ENCODE measurements at places on chromosomes 7 and 10.

DNA sequence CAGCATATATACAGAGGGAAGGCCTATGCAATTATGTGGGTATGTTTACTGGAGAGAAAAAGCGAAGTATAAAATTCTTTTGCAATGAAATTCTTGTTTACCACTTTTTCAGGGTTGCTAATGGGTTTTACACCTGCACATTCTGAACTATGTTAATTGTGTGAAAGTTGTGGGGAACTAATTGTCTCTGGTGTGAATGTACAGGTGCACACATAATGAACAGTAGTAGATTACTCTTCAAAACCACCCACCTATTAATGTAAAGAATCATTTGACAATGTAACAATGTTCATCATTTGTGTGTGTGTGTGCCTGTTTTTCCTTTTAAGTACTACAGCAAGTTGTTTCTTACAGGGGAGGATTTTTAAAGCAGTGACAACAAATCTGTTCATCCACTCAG lies 80.0 kb upstream of the FEZF1 start:
- no peak for DNase-seq

DNA sequence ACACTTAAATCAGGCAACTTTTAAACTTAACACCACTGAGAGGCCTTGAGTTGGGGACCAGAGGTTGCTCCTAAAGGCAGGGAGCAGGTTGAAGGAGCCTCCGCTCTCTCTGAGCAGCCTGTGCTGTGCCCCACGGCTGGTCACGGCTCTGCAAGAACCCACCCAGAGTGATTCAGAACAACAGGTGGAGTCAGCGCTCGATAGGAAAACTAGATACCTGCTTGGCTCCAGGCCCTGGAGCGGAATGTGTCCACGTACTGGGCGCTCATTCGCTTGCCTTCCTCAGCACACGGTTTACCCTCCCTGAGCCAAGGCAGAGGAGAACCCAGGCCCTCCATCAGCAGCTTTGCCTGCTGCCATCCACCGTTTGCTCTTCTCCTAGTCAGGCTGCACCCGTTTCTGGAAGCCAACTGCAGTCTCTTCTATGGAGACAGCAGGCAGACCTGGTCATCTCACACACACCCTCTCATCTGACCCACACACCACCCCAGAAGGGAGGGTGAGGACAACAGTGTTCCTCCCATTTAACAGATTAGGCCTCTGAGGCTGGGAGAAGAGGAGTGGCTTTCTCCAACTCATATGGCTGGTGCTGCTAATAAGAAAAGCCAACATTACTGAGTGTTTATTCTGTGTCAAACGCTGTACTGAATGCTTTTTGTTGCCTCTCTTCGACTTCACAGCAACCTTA lies 37.6 kb upstream of the PDCD4 start:
- no peak for DNase-seq

DNA sequence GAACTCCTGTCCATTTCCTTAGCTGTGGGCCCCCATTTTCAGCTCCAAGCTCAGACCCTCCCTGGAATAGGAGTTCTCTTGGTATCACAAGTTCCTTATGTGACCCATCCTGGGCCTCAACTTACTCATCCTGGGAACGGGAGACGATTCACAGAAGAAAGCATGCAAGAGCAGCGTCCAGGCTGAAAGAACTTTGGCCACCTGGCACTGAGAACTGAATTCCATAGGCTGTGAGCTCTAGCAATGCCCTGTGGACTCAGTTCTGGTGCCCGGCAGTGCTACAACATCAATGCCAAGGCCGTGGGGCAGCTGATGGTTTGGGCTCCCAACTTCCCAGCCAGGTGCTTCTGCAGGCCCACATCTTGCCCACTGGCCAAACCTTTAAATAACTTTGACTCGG lies 3.9 kb upstream of the CUEDC2 start:
- DNase-seq = no peak

DNA sequence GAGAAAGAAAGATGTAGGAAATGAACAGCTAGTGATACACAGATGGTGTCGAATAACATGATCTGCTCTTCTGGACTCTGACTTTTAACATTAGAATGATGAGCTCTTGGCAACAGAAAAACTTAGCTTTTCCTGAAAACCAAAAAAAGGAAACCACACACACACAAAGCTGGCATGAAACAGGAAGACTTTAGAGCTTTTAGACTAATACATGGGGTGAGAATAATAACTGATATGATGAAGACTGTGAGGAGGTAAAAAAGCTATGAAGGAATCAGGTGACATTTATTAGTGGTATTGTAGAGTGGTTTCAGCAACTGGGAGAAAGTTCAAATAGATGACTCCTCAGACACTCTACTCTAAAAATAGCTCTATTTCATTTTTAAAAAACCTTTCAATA lies 491.9 kb downstream of the PARD3 start:
- DNase-seq = no peak

DNA sequence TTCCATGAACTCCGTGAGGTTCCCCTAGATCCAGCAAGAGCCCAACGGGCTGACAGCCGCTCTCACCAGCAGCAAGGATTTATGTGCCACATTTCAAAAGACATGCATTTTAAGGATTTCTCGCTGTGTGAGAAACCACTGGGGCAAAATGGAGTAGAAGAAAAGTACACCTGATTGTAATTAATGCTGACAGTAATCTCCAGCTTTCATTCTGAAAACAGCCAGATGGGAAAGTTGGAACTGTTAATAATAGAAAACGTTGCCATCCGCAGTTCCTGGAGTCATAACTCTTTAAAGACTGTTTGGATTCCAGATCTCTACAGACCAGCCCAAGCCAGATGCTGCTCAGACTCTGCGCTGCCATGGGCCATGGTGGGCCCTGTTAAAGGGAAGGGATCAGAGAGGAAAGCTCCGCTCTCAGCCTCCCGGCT lies 216.9 kb upstream of the GLI3 start:
- DNase-seq = no peak

GRCh38 chr10:115992236-115992986 lies 280.6 kb downstream of the GFRA1 start:
- DNase-seq = no peak

GRCh38 chr7:136496551-136496950 lies 371.9 kb upstream of the CHRM2 start:
- no peak for DNase-seq

- no peak for DNase-seq
Measured at GRCh38 chr10:77949167-77949566, 22.6 kb upstream of the DLG5 start.

DNA sequence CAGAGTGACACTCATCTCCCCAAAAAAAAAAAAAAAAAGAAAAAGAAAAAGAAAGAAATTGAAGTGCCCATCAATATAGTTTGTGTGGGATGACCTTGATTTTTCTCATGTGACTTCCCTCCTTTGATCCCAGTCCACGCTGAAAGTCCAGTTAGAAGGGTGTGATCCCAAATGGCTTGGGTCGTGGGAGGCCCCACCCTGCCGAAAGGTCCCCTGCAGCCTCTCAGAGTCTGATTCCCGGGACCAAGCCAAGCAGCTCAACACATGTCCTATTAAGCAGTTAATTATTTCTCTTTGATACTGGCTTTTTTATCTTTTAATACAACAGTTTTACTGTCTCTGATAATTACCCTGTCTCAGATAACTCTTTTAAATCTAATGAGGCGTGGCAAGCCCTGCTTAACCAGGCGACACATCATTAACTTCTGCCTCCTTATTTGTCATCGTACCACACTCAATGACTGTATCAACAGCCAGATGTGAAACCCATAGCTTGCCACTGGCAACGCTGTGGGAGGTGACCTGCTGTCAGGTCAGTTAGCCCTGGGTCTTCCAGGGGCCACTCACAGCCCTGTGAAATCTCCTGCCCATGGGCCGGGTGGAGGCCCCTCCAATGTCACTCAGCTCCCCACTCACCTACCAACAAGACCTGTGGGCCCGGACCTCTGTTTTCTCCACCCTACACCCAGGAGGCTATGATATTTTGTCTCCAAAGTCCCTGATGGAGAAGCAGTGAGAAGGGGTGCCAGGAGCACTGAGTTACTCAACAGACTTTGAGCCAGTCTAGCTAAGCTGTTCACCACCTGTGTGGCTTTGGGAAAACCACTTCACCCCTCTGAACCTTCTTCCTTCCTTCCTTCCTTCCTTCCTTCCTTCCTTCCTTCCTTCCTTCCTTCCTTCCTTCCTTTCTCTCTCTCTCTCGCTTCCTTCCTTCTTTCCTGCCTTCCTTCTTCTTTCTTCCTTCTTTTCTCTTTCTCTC lies 110.0 kb upstream of the SFMBT2 start:
- peak; percentile 54 for DNase-seq

DNA sequence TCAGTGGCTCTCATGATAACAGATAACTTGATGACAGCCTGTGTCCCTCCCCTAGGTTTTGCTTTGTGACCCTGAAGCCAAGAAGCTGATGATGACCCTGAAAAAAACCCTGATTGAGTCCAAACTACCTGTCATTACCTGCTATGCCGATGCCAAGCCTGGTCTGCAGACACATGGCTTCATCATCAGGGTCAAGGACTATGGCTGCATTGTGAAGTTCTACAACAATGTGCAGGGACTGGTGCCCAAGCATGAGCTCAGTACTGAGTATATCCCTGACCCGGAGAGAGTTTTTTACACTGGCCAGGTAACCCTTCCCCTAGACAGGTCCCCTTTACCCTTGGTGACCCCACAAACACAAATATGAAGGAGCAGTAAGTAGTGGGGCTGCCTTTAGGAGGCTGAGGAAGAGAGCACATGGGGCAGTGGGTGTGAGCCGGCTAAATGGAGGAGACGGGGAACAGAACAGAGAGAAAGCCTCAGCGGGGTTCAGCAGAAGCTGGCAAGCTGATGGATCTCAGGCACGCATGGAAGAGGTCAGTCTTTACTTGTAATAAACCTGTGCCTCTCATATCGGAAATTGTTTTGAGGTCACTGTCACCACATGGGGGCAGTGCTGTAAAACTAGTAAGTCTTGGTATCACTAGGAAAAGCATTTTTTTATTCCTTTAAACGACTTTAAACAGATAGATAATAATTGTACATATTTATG lies 20.2 kb downstream of the PDCD11 start:
- peak; percentile 61 for DNase-seq

GRCh38 chr7:26429168-26429567 lies 137.5 kb downstream of the SNX10 start:
- no peak for DNase-seq

GRCh38 chr10:6062101-6062771 lies at the start of gene IL2RA:
IL2RA (minus strand) TSS chr10:6062367; CDS start chr10:6062151, 216 bp downstream.
- no peak for DNase-seq

DNA sequence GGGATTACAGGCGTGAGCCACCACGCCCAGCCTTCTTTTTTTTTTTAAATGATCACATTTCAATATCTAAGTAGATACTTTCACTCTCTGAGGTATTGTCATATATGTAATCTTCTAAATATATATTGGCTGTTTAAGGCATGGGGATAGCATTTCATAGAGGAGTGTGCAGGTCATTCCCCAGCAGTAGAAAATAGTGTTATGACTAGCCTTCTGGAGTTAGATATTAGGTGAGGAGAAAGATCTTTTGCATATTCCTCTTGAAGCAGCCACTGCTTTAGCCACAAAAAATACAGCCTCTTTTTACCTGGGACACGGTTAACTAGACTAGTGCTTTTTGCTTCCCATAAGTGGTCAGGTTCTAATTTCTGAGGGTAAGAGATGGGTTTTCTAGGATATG lies 28.9 kb downstream of the ADD3 start:
- DNase-seq = peak; percentile 31

GRCh38 chr10:49667991-49668390 lies 11.5 kb upstream of the C10orf53 start:
- DNase-seq = no peak

DNA sequence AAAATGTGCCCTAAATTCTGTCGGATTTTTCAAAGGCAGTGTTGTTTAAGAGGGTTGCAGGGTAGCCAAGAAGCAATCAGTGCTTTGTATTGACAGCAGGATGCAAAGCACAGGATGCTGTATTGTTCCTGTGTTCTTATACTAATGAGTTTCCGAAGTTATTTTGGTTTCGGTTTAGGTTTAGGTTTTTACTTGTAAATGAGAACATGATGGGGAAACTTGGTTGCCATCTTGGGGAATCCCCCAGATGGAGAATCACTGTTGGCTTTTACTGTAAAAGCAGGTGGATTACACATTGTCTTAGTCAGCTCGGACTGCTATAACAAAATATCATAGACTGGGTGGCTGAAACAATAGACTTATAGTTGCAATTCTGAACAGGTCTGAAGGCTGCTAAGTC lies 72.1 kb downstream of the INHBA start:
- no peak for DNase-seq

DNA sequence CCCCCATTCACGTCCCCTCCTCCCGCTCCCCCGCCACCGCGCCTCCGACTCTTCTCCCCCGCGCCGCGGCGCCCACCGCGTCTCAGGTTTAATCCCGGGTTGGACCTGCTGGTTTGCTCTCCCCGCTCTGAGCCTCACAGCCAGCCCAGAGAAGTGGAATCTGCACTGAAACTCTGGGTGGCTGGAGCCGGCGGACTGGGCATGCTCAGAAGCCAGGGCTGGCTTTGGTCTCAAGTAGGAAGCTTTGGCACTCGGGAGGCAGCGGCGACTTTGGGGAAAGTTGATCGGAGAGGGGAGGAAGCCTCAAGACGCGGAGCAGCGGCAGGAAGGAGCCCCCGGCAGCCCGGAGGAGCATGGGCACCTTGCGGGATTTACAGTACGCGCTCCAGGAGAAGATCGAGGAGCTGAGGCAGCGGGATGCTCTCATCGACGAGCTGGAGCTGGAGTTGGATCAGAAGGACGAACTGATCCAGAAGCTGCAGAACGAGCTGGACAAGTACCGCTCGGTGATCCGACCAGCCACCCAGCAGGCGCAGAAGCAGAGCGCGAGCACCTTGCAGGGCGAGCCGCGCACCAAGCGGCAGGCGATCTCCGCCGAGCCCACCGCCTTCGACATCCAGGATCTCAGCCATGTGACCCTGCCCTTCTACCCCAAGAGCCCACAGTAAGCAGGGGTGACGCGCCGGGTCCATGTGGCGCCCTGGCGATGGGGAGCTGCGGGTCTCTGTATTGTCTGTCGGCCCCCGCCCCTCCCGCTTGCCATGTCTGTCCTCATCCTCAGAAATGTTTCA lies at the start of gene PRKG1:
TSS of gene PRKG1 (plus strand) at position 250 of the 791 bp plus-strand sequence.
- peak; percentile 16 for DNase-seq

GRCh38 chr7:75771224-75771623 lies 787 bp downstream of the CCL26 start:
- no peak for DNase-seq

Data from GM10248 (cell line).